ENCODE measurements at places on chromosomes 1 and 21.
A peak's percentile ranks its signal among the peaks of the same experiment; 100 is the strongest.

DNA sequence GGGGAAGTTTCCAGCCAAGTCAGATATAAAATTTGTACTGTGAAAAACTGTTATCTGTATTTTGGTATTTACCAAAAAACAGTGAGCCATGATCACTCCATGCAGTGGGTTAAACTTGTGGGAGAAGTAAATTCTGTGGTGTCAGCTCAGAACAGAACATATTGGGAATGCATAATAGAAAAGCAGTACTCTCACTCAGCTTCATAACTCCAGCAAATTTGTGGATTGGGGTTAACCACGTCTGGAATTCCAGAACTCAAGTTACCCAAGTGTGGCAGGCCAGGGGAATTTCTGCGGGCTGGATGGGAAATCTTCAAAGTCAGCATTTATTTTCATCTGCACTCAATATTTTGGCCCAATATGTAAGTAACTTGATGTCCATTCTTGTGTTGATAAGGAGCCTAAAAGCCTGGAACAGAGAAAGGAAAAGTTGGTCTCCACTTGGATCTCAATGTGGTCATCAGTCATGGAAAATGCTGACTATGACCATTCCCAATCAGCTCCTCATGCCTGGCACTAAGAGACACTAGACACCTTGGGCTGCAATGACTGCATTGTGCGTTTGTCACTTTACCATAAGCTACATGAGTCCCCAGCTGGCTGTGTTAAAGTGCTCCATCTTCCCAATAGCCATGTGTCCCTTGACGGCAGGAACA is 39.1 kb upstream of the ENAH start:
- no peak for DNase-seq

DNA sequence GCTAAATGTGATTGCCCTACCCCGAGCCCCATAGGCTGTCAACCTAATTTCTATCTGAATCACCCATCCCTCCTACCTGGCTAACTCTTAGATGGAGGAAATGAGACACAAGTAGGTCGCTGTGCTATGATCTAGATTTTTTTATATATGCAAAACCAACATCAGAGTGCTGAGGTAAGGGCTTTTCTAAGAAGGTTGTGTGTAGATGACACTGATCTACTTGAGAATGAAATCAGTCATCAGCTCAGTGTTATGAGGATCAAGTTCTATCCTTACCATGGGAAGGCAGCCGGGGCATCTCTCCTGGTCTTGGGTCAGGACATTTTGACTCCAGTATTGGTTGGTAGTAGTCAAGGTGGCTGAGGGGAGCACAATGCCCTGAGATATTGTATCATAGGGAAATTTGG is 23.6 kb downstream of the SLAMF1 start:
- no peak for DNase-seq

- no peak for DNase-seq
Observed at GRCh38 chr1:237282208-237282783, 240.3 kb downstream of the RYR2 start.

DNA sequence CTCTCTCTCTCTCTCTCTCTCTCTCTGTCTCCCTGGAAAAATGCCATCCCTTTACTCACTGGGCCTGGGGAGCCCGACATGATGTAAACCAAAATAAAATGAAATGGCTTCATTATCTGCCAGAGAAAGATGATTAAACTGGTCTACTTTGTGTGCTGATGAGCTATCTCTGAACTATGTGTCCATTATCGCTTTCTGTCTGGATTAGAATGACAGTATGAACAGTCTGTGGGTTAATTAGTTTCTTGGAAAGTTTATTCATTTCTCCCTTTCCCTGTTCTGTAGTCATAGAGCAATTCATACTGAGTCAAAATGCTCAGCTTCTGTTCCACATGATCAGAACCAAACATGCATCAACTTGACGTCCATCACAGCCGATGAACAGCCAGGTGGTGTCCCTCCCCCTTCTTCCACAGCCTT is 72.4 kb upstream of the KCND3 start:
- peak; percentile 5 for DNase-seq

DNA sequence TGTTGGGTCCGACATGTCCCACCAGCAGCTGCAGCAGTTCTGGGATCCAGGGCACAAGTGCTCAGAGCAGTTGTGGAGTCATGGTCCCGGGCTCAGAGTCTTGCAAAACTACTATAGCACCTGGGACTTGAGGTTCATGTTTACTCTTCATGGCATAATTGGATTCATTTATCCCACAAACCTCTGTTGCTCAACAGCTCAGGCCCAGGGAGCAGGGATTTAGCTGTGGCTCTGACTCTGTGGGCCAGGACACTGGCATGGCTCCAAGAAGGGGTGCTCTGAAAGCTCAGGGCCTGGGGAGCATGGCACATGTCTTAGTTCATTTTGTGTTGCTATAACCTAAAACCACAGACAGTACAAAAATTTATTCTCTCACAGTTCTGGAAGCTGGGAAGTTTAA is 626.7 kb upstream of the ADGRL2 start:
- DNase-seq, result no peak

GRCh38 chr21:16821588-16821987 is 691.3 kb upstream of the CXADR start:
- no peak for DNase-seq

DNA sequence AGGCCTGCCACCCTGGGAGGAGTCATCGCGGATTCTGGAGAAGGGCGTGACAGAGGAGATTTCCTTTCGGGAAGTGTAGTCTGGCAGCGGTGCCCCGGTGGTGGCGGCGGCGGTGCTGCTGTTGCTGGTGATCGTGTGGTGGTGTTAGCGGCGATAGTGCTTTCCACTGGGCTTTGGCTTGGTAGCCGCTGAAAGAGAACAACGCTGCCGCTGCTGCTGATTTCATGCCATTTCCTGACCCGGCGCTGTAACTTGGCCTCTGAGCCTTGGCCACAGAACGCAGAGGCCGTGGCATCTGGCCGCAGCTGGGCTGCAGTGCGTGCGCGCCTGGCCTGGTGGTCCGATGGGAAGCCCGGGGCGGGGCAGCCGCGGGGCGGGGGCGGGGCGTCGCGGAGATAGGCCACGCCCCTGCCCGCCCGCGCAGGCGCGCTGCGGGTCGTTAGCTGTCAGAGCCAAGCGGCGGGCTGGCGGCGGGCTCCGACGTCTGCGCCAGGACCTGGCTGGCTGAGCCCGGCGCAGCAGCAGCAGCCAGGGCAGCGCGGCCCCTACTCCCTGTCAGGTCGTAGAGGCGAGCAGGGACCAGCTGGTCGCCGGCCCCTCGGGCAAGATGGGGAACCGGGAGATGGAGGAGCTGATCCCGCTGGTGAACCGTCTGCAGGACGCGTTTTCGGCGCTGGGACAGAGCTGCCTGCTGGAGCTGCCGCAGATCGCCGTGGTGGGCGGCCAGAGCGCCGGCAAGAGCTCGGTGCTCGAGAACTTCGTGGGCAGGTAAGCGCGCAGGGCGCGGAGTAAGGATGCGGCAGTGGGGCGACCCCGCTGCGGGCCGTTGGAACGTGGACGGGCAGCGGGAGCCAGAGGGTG is at the start of gene DNM3:
DNM3 (plus strand) TSS at position 449 of the 861 bp plus-strand sequence; CDS start at position 608, 159 bp downstream.
- peak; percentile 92 for DNase-seq

DNA sequence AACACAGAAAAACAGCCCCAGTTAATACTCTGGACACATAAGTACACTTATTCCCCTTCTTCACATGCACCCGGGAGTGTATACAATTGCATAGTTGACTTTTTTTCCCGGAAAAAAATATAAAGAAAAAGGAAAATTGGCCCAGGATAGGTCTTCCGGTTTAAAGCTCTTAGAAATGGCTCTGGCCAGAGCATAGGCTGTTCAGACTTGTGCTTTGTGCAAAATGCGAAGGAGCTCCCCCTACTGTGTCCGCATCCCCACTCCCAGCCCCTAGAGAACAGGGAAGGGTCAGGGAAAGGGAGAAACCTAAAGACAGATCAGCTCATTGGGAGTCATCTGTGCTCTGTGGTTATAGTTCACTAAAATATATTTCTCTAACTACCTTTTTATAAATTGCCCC is 5.5 kb upstream of the MTMR11 start:
- DNase-seq, result no peak

DNA sequence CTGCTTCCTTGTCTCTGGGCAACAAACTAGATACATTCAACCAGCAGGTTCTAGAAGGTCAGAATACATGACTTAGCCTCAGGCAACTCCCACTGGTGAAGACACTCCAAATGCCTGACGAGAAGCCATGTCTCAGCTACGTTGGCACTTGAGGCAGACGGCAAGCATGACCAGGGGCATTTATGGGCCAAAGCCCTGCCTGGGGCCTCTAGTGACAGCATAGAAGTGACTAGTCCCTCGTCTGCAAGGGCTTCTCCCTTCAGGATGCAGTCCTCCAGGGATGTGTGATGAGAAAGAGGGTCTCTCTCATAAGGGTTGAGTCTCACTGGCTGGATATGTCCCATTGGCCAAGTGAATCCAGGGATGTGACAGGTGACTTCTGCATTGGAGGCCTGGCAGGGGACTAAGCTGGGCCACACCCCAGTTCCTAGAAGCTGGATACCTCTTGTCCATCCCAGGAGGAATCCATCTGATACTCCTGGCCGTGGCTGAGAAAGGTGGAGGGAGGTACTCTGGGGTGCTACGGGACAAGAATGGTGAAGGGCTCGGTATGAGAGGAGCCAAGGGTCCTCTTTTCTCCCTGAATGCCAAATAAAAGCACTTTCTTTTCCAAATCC is 148.6 kb upstream of the HMGB4 start:
- no peak for DNase-seq

- DNase-seq, result no peak
Observed at GRCh38 chr1:38326856-38327255, 280.3 kb upstream of the POU3F1 start.

DNA sequence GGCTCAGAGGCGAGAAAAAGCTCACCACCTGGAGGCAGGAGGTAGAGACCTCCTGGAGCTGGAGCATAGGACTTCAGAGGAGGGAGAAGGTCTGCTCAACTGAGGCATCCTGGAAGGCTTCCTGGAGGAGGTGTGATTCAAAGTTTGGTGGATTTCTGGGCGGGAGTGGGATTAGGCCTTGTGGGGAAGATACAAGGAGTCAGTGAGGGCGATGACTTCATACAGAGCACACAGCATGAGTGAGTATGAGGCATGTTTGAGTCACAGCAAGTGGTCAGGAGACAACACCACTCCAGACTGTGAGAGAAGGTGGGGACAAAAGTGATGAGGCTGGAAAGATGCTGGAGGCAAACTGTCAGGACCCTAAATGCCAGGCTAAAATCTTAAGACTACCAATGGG is 77.6 kb downstream of the MATN1 start:
- DNase-seq, result no peak

DNA sequence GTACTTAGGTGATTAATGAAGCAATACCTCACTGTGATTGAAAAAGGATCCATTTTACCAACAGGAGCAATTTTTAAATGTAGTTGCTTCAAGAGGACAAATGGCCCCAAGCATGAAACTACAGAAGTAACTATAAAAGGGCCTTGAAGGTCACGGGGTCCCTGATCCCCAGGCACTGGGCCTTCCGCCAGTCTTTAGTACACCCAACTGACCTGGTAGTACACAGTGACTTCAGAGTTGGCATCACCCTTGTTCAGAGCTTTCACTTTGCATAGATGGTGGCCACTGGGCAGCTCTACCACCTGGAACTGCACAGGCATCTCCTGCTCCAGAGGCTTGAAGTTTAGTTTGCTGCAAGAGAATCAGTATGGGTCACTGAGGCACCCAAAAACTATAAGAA is 84.3 kb downstream of the NRDC start:
- no peak for DNase-seq

GRCh38 chr1:109719337-109719837 is 7.3 kb downstream of the GSTM5 start:
- DNase-seq, result no peak

DNA sequence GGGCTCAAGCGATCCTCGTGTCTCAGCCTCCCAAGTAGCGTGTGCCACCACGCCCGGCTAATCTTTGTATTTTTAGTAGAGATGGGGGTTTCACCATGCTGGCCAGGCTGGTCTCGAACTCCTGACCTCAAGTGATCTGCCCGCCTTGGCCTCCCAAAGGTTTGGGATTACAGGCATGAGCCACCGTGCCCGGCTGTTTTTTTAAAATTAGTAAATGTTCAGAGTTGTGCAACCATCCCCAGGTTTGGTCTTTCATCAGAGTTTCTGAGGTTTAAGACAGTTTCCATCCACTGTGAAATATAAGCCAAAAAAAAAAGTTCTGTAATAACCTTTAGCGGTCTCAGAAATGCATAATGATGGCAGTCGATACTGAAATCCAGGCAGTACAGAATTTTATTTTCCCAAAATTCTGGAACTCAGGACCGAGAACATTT is 550 bp upstream of the SYT11 start:
- no peak for DNase-seq

DNA sequence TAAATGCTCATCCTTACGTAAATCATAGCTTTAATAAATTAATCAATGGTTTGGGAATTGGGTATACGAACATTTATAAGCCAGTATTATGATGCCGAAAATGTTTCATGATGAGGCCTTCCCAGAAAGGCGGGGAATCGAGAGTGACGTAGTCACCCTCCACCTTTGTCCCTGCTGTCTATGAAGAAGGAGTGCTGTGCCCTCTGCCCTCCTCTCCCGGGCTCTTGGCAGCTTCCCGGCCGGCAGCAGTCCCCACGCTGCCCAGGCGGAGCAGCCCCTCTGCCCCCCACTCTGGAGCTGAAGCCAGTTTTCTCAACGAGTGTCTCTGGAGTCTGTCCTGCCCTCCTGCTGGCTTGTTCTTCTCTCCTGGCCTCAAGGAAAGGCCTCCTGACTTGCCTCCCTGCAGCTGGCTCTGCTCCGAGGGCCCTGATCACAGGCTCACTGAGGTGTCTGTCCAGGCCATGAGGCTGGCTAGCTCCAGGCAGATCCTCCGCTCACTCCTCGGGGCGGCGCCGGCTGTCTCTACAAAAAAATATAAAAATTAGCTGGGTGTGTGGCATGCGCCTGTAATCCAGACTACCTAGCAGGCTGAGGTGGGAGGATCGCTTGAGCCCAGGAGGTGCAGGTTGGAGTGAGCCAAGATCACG is 150.7 kb upstream of the COL6A1 start:
- DNase-seq, result no peak

DNA sequence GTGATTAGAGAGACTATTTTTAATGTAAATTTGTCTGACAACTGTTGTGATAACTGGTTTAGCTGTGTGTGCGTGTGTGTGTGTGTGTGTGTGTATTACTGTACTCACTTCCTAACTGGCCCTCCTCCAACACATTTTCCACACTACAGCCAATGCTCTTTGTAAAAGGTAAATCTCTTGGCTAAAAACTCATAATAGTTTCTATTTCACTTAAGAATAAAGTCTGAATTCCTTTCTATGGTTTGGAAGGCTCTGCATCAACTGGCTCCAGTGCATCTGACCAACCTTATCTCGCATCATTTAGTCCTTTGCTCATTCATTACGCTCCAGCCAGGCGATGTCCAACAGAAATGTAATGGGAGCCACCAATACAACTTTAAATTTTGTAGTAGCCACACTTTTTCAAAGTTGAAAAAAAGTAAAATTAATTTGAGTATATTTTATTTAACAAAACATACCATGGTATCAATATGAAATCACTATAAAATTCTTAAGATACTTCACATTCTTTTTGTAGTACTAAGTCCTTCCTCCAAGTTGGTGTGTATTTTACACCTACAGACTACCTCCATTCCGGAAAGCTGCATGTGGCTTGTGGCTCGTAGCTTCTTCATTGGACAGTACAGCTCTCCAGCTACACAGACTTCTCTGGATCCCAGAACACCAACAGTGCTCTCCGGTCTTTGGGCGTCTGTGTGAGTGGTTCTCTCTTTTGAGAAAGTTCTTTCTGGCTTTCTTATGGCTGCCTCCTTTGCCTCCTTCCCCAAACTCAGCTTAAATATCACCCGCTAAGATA is 68.9 kb downstream of the NRIP1 start:
- no peak for DNase-seq

All from globus pallidus (tissue), 1 donor.